ENCODE measurements at places on chromosomes 1 and 21.
A peak's percentile ranks its signal among the peaks of the same experiment; 100 is the strongest.

DNA sequence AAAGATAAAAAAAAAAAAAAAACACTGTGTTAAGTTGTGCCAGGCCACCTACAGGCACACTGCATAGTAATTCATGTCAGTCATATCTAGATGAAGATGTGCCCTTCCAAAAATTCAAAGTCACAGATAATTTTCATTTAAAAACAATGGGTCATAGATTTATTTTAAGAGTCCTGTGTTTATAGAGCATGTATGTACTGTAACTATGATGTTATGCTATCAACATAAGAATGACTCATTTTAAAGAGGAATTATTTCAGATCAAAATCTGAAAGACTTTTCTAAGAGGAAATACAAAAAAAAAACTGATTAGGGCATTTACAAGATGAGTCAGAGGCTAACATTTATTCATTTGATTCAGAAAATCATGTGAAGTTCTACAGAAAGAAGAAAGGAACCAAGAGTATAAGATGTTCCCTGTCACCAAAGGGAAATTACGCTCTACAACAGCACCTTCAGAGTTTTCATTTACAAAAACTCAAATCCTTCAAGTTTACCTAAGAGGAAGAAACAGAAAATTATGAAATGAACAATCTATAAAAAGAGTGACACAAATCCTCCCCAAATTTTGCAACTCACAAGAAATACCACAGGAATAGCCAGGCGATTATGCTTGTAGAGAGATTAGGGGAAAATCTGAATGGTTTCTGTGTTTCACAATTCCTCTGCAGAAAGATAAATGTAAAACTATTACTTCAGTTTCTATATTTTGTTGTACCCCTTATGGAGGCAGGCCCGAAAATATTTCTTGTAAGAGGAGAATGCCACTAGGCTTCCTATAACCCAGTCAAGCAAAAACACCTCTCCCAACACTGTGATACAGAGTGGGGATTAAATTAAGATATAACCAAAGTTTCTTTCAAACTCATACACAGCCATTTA is 13.8 kb downstream of the TP53BP2 start:
- no peak for DNase-seq

DNA sequence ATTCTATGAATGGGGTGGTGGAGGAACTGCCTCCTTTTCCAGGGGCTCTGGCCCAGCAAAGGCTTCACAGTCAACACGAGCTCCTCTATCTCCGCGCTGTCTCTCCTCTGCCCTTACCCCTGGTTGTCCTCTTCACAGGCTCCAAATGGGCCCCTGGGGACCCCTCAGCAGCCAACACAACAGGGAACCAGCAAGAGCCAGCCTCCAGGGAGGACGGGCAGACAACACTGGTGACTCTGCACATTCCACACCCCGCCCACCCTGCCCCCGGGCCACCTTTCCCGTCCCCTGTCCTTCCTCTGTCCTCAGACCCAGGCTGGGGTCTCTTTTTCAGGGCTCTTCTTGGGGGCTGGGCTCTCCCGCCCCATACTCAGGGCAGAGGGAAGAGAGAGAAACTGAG is 17.5 kb upstream of the ETV3 start:
- DNase-seq = no peak

DNA sequence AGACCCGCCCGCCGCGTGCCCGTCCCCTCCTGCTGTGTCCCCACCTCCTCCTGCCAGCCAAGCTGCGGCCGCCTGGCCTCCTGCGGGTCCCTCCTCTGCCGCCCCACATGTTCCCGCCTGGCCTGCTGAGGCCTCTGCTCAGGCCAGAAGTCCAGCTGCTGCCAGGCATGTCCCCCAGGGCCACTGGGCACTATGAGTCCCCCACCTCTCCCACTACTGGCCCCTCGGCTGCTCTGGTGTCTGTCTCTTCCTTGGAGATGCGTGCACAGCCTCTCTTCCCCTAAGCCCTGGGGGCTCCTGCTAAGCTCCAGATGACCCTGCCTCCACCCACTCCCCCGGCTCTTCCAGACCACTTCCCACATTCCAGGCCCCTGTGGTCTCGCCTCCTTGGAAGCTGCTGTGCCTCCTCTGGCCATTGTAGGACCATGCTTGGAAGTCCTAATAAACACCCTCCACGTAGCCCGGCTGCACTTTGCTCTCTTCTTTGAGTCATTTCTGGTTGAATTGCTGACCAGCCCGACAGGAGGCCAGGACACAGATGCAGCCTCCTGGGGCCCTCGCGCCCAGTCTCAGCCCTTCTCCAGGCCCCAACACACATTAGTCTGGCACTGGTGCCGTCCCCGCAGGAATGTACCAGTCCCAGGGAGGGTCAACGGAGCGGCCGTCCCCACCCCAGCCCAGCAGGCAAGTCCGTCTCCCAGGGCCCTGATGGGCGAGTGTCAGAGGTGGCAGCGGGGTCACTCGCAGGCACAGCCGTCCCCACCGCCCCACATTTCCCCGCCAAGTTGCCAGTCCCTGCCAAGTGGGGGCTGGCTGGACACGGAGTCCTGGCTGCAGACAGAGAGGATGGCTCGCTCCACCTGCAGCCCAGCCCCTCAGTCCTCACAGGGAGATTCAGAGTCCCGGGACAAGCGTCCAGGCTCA is 1.1 kb downstream of the KRTAP10-12 start:
- no peak for DNase-seq

DNA sequence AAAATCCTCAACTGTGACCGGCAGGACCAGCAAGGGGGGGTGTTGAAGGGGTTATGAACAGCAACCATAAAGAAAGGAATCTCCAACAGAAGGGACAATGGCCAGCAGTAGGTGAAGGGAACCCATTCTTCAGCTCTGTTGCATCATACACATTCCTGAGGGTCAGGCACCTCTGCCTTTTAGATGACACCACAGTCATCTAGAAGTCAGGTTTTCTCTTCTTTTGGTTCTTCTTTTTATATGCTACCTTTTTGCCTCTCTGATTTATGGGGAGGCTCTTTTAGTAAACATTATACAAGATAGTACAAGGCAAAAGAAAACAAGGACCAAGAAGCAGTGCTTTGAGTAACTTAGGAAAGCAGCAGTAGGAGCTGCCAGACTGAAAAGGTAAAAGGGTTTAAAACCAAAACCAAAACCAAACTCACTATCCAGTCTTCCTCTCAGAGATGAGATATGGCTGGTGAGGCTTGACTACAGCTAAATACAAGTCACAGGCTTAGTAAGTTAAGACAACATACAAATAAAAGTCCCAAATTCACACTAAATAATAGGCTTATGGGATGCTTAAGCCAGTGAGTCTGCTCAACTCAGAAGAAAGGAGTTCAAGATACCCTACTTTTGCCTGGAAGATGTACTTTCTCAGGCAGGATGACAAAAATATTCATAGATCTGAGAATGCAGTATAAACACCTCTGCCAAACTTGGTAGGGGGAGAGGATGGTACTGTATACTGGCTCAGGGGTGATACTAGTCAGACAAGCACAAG is 4.1 kb downstream of the TEX38 start:
- DNase-seq = no peak

DNA sequence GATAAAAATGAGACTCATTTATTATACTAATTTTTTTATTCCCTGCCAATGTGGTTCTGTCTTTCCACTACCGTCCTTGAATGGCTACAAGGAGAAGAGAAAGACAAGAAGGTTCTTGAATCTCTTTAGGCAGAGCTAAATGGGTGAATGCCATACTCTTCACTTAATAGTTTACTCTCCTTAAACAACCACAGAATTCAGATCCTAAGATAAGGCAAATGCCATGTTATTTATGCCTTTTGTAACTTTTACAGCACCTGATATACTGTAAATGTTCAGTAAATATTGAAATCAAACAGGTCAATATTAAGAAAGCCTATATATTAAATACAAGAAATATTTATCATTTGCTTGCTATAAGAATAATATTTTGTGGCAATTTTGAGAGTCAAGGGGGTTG is 58.4 kb downstream of the IGSF5 start:
- DNase-seq = no peak

- no peak for DNase-seq
These were observed 12.4 kb upstream of the TCHH start for GRCh38 chr1:152127673-152128072.

GRCh38 chr1:66271216-66271903 is 262.6 kb upstream of the SGIP1 start:
- peak; percentile 96 for DNase-seq

GRCh38 chr1:226166341-226166740 is 20.2 kb downstream of the ACBD3 start:
- DNase-seq = no peak

GRCh38 chr1:179177615-179178014 is 51.9 kb downstream of the ABL2 start:
- no peak for DNase-seq

DNA sequence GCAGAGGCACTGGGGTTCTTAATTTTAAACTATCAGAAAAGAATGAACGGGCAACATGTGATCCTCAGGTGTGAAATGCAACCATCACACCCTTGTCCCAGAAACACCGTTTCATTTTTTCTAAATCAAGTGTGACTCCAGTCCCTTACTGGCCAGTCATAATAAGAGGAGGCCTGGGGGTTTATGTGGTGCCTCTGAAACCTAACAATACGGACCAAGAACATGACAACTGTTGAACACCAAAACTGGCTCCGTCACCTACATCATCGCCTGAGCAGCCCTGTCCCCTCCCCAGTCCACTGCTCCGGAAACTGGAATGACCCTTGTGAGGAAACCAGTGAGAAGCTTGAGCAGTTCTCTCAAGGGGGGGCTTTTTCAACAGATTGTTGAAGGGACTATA is 55.9 kb upstream of the KIF26B start:
- DNase-seq = no peak

GRCh38 chr1:76562292-76562691 is 305.0 kb upstream of the ST6GALNAC5 start:
- no peak for DNase-seq
